ENCODE measurements at places on chromosomes 5 and 9. TPM values are rescaled to one million over a fixed set of nuclear protein-coding genes. Genes with fewer than 3 reads are reported as not detected.

Gene MEIKIN
- not detected for polyA plus RNA-seq

Gene SPINK7
- not detected for polyA plus RNA-seq

Gene GLRA1
- polyA plus RNA-seq = not detected

Gene MLLT3
- 62.9 TPM for polyA plus RNA-seq

Gene SMIM3
- 7.1 TPM for polyA plus RNA-seq

Gene FBP1
- 1.0 TPM for polyA plus RNA-seq

Gene CNOT6
- polyA plus RNA-seq = 22.1 TPM

Gene SH3PXD2B
- polyA plus RNA-seq = 51.5 TPM

Gene NRG2
- polyA plus RNA-seq = 1.4 TPM

Gene CCL28
- 0.39 TPM for polyA plus RNA-seq

Gene TEX48
- polyA plus RNA-seq = not detected

All from muscle of arm (tissue), 14 donors.